Stimulated activated CD8-positive, alpha-beta memory T cell treated with anti-CD3 and anti-CD28 coated beads, Interleukin-4, amount 100 ng/mL, for 1 hour (primary cell): ENCODE measurements at places on chromosomes 1 and 21.

GRCh38 chr1:111538343-111539025, 35.1 kb upstream of the ADORA3 start:
- DNase-seq, result no peak

DNA sequence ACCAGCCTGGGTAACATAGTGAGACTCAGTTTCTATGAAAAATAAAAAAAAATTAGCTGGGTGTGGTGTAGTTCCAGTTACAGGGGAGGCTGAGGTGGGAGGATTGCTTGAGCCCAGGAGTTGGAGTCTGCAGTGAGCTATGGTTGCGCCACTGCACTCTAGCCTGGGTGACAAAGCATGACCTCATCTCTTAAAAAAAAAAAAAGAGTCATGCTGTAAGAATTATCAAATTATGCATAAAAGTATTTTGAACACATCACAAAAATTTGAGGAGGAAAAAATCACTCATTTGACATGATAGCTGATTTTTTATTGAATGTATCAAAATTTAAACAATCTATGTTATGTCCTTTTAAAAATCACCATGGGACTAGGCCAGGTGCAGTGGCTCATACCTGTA, 17.8 kb downstream of the CCDC30 start:
- no peak for DNase-seq

DNA sequence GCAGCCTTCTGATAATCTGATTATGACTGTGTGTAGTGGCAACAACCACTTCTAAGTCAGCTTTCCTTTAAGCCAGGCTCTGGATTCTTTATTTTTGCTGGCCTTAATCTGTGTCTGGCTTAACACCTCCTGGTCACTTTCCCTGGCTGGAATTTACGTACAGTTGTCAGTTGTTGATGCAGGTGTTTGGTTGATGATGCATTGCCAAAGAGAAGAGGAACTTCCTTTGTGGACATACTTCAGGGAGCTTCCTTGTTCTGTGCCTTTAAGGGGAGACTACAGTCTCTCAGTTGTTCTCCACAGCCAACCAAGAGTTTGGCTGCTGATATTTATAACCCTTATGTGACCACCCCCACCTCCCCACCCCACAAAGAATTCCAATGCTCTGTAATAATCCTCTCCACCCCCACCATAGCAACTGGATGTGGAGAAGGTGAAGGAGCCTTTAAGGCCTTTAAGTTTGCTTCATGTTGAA, 96.0 kb upstream of the BMP8A start:
- DNase-seq, result no peak

GRCh38 chr1:105072850-105073249, 1323.2 kb downstream of the AMY1C start:
- no peak for DNase-seq

DNA sequence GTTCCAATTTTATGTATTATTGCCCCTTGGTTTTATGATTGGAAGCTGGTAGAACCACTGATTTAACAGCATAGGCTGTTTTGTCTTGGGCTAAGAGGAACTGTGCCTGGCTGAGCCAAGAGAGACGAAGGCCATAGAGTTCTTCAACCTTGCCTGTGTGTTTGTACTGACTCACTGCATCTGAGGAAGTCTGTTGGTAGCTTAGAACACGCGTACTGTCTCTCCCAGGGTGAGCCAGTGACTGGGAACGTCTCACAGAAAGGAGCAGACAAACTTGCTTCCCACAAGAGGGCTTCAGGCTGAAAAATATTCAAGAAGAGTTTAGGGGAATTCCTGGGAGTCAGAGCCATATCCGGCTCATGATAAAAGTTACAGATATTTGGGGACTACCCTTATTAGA, 14.9 kb downstream of the TMEM51 start:
- no peak for DNase-seq

- no peak for DNase-seq
These were observed 21.1 kb downstream of the TFAP2E start for GRCh38 chr1:35594005-35594760.

DNA sequence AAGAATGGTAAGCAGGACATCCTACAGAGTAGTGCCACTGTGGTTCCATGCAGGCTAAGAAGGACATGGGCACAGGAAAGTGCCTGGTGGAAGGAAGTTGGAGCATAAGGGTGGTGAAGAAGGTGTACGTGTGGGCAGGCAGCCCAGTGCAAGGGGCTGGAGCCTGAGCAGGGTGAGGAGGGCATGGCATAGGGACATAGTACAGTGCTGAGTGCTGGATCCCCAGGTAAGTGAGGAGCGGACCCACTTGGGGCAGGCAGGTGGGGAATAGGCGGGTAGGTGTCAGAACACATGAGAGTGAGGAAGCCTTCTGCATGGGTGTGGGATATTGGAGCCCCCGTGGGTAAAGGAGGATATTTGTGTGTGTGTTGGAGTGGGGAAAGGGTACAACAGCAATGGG, 15.7 kb upstream of the LRRC53 start:
- DNase-seq, result no peak

DNA sequence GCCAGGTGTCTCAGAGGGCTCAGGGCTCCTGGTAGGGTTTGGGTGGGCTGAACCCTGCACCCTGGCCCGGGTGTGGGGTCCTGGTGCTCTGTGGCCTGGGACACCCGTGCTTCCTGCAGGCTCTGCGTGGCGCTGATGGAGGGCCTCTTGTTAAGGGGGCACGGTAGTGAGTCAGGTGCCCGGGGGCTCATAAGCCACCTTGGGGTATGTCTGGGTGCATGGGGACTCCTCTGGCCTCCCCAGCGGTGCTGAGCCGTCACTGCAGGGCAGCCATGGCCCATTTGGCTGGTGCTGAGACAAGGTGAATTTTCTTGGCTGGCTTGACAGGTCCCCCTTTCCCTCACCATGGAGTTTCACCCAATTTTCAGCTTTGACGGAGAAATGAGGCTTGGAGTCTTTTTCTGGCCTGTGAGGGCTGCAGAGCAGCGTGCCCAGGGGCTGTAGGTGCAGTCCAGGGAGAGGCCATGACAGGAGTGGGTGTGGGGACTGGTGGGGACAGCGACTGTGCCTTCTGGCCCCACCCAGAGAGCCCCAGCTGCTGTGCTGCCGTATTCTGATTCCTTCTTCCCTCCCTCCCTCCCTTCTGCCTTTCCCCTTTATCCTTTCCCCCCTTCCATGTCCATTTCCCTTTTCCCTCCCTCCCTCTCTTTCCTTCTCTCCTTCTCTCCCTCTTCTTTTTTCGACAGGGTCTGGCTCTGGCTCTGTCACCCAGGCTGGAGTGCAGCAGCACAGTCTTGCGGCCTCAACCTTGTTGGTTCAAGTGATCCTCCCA, 40.4 kb downstream of the SKI start:
- no peak for DNase-seq
